Brain pericyte (primary cell): ENCODE measurements at places on chromosomes 6 and 20.

GRCh38 chr6:133362813-133363212, 121.7 kb downstream of the EYA4 start:
- DNase-seq: no peak

GRCh38 chr20:48467622-48468021, 360.2 kb downstream of the PREX1 start:
- DNase-seq: no peak

DNA sequence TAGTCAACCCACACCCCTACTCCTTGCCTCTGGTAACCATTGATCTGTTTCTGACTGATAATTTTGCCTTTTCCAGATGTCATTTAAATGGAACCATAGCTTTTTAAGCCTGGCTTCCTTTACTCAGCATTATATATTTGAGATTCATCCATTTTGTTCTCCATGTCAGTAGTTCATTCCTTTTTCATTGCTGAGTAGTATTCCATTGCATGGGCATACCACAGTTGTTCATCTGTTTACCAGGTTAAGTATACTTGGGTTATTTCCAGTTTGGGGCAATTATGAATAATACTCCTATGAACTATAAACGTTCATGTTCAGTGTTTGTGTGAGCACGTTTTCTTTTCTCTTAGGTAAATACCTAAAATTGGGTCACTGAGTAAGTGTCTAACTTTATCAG, 25.1 kb downstream of the FGD2 start:
- DNase-seq: no peak

- peak; percentile 33 for DNase-seq
Observed at GRCh38 chr6:167550941-167551627, 226.2 kb downstream of the TTLL2 start.

DNA sequence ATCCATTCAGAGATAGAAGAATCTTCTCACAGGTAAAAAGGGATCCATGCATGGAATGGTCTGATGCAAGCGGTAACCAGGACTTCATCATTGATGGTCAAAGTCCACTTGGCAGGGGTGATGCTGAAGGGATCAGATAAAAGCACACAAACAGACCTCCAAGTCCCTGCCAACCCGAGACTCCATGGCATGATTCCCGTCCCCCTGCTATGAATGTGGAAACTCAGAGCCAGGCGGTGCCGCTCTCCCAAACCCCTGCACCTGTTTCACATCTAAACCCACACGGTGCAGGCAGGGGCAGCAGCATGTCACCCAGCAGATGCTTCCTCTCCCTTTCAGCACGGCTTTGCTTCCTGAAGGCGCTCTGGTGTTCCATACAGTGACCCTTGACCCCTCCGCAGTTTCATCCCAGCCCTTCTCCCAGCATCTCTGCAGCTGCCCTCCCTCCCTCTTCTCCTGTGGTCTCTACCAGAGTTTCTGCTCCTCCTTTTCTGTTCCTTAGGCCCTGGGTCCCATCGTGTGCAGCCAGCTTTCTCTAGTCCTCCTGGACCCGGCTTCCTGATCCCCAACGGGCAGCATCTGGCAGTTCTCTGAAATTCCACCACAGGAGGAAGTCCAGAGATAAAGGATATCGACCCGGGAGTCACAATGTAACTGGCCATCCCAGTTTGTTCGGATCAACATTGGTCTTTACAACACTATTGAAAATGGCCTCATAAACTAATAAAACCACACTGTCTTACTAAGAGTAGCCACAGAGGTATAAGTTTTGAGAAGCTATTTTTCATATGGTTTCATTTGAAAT, 235.0 kb downstream of the TTLL2 start:
- no peak for DNase-seq

GRCh38 chr20:53794529-53795115, 201.0 kb upstream of the ZNF217 start:
- DNase-seq: no peak
